ENCODE measurements at places on chromosomes 16 and 17. TPM values are rescaled to one million over a fixed set of nuclear protein-coding genes. Genes with fewer than 3 reads are reported as not detected.

The KRT38 gene
- total RNA-seq: not detected

The OR3A3 gene
- total RNA-seq: not detected

The PPP1R27 gene
- not detected for total RNA-seq

The SULT1A4 gene
- total RNA-seq: 3.3 TPM

The GJC1 gene
- 7.9 TPM for total RNA-seq

The CLEC18C gene
- total RNA-seq: 0.58 TPM

- DNase-seq: no peak
Observed at GRCh38 chr17:51805765-51806164, 352.7 kb downstream of the CA10 start.

- DNase-seq: no peak
Observed at GRCh38 chr17:40937384-40937819, at the start of gene KRT23. KRT23 (minus strand) TSS chr17:40937646; CDS start chr17:40936603, 1,043 bp downstream.

- DNase-seq: no peak
Observed at GRCh38 chr17:17155568-17155967, 50.6 kb downstream of the PLD6 start.

- DNase-seq: no peak
Observed at GRCh38 chr16:58821886-58822285, 87.8 kb upstream of the GOT2 start.

GRCh38 chr17:37518826-37519225 lies 29.1 kb downstream of the DUSP14 start:
- no peak for DNase-seq

GRCh38 chr17:7440113-7440833 lies 961 bp downstream of the FGF11 start:
- DNase-seq: peak; percentile 79

- no peak for DNase-seq
Observed at GRCh38 chr16:12543700-12544476, 259.8 kb downstream of the CPPED1 start.

DNA sequence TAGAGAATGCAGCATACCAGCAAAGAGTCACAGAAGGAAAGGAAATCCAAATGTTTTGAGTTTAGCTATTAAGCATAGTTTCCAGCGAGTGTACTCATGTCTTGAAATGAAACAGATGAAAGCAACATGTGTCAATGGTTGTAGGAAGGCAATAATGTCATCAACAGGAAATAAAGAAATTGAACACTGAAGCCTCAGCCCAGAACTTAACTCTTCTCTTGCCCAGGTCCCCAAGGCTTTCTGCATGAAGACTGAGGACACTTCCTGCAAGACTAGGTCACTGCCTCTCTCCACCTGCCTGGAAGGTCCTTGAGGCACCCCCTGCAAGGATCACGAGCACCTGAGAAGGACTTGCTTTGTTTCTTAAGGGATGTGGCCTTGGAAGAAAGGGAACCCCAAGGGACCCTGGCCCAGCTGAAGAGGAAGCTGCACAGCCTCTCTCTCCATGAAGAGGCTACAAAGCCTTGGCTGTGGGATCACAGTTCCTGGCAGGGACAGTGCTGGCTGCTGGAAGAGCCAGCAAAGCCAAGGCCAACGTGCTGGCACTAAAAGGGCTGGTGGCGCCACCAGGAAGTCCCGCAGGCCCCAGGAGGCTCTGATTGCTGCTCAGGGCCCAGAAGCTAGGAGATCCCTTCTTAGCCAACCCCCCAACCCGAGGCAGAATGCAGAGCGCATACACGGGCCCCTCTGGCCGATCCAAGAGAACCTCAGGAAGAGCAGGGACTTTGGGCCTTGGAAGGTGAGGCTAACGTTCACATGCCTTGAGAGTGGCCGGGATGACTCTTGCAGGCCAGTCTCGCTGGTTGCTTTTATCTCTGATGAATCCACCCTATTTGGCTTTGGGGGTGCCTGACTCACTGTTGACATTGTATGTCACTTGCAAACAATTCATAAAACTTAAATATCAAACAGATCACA lies 23.4 kb upstream of the AXIN2 start:
- DNase-seq: no peak

DNA sequence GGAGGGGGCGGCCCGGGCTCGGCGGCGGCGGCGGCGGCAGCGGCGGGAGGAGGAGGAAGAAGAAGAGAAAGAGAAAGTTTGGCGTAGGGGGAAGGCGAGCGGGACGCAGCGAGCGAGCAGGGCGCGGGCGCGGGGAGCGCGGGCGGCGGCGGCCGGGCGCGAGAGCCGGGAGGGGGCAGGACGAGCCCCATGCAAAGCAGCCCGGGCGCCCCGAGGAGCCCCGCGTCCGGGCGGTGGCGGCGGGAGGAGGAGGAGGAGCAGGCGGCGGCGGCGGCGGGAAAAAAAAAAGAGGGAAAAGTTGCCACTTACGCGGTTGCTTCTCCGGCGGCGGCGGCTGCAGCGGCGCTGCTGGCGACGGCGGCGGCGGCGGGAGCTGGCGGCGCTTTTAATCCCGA lies 10.3 kb upstream of the ZFHX3 start:
- DNase-seq: no peak

DNA sequence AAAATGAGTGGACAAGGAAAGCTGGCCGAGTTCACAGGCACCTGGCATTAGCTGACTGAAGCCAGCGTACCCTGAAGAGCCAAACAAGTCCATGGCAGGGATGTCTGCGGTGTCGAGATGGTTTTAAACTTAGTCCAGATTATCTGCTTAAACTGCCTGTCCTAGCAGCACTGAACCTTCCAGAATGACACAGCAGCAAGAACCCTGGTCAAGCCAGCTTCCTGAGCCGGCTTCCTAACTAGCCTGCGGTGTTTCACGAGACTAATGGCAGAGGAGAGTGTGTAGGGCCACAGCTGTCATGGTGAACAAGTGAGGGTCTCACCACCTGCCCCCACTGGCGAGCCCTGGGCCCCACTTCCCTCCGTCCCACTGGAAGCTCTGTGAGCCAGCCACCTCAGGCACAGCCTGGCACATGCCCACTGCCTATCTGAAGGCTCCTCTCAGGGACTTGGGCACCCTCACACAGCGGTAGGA lies 28.8 kb upstream of the MTSS2 start:
- DNase-seq: no peak

- no peak for DNase-seq
Observed at GRCh38 chr16:17166095-17166494, 304.7 kb downstream of the XYLT1 start.

DNA sequence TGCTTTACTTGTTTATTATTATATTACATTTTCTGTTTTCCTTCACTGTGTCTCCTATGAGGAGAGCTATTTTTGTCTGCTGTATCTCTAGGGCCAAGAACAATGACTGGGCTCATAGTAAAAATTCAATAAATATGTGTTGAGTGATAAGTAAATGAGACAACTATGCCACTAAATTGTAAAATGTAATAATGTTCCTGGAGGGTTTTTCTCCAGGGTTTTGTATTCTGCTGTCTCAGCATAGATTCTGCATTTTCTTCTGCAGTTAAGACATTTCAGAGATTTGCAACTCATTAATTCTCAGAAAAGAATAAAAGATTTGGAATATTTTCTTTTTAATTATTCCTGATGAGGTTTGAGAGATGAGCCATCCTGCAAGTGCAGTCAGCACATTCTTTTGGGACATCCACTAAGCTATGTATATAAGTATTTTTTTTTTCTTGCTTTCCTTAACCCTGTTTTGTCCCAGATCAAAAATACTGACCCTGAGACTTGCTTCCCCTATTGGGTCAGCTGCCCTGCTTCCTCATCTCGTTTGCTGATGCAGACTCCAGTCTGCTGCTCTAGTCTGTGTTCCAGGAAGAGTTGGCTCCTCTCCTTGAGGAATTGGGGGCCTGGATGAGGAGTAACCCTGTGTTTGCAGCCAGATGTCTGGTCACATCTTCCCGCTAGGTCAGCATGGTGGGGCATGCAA lies 122.9 kb downstream of the ABCA8 start:
- no peak for DNase-seq
